ENCODE measurements at places on chromosomes 2 and 18. TPM values are rescaled to one million over a fixed set of nuclear protein-coding genes. Genes with fewer than 3 reads are reported as not detected.
A peak's percentile ranks its signal among the peaks of the same experiment; 100 is the strongest.

Gene AOX1
- total RNA-seq, result 81.4 TPM

Gene ARID5A
- 7.2 TPM for total RNA-seq

Gene TRIM54
- not detected for total RNA-seq

Gene AMER3
- total RNA-seq, result not detected

Gene IL1F10
- not detected for total RNA-seq

Gene BCL2L11
- 10.2 TPM for total RNA-seq

Gene ADD2
- total RNA-seq, result 2.5 TPM

Gene SULT1C4
- 0.26 TPM for total RNA-seq

Gene ALPP
- total RNA-seq, result not detected

Gene TMEFF2
- 0.33 TPM for total RNA-seq

DNA sequence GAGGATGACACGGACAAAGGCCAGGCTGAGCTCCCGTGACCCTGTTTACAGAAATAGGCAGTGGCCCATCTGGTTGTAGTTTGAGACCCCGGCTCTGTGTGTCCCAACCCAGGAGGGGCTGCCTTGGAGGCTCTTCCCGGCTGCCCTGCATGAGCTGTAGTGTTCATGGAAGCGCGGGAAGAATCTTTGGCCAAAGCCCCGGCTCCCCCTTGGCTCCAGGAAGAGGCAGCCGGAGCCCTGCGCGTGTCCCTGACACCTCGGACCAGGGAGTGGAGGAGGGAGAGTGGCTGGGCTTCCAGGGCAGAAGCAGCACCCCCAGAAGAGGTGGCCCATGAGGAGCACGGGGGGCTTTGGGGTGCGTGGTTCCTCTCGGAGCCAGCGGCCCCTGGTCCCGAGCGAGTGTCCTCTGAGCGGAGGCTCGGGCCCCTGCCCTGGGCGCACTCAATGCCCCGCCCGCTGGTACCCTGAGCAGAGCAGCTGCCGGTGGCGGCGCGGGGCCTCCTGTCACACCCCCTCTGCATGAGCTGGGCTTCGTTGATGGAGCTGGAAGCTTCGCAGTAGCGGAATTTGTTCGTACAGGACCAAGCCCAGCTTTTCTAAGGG, 21.7 kb downstream of the GPR35 start:
- H3K4me3 ChIP-seq, result no peak overlapping the region
- H3K36me3 ChIP-seq, result no peaks in the 10 kb centered on the region

DNA sequence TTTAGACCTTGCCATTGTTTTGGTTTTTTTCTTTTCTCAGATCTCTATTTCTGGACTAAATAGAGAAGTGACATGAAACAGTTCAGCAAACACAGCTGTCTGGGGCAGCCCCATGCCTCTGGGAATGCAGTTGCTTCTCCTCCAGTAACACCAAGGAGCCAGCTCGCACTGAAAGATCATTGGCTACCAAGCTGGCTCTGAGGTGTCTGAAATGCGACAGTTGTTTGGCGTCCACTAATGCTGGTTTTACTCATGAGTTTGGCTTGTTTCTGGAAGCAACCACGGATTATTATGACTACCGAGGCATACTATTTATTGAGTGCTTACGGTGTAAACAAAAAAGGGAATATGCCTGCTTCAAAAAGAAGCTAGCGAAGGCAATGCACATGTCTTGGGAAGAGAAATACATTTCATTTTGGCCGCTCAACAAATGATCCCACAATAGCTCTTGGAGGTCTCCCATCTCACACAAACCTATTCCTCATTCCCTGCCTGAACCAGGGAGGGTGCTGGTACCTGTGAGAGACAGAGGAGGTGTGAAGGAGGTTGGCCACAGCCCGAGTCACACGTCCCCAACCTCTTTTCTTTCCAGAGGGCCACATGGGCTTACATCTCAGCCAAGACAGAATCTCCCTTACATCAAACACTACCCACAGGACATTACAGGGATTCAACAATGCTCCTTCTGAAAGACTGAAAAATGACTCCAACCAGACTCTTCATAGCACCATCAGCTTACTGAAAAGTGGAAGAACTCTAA, 37.5 kb upstream of the NEB start:
- H3K36me3 ChIP-seq, result no peaks in the 10 kb centered on the region
- DNase-seq, result peak; percentile 95
- H3K4me3 ChIP-seq, result no peak overlapping the region
- H3K27ac ChIP-seq, result peak overlapping the region; percentile 15

DNA sequence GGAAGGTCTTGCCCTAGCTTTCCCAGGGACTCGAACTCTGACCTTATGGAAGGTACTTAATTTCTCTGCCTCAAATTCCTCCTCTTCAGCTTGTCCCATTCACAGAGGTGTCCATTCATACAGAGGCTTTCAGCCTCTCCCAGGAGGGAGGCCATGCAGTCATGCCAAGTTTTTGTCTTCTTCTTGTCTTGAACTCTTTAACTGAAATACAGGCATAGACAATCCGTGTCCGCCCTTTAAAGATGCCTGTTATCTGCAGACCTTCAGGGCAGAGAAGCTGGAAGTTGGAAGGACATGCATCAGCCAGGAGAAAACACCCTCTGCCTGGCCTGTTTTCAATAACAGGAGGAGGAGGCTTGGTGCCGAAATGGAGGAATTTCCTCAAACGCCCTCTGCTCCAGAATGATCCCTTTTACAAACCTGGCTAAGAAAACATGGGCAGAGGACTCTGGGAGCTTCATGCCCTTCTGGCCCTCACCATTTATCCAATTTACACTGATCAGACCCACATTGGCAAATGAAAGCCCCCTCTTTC, 308.3 kb downstream of the MYCN start:
- H3K4me1 ChIP-seq, result no peaks in the 10 kb centered on the region
- H3K27me3 ChIP-seq, result no peaks in the 10 kb centered on the region
- no peak overlapping the region for H3K4me3 ChIP-seq
- H3K36me3 ChIP-seq, result no peaks in the 10 kb centered on the region
- no peak for DNase-seq

DNA sequence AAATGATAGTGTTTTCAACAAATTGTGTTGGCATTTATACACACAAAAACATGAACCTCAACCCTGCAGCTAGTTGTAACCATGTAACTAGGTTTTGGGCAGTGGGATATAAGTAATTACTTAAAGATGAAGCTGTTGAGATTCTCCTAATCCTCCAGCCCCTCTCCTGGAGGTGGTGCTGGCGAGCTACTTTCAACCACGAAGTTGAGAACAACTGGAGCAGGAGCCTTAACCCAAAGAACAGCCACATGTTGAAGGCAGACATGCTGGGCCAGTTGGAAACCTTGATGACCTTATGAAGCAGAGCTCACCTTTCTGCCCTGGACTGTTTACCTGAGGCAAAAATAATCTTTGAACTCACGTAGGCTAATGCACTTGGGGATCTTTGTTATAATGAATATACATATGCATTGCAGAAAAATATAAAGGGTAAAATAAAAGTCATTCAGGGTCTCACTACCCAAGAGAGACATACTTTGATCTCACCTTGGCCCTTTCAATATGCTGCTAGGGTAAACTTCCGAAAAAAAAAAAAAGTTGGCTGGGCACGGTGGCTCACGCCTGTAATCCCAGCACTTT, 89.6 kb upstream of the NPAS2 start:
- H3K27me3 ChIP-seq, result no peaks in the 10 kb centered on the region
- H3K36me3 ChIP-seq, result no peaks in the 10 kb centered on the region
- H3K4me3 ChIP-seq, result no peak overlapping the region
- H3K27ac ChIP-seq, result no peak overlapping the region

- peaks cover 7% of the 10 kb centered on the region for H3K4me1 ChIP-seq
- H3K27me3 ChIP-seq, result no peaks in the 10 kb centered on the region
- H3K36me3 ChIP-seq, result peaks cover 2% of the 10 kb centered on the region
- H3K27ac ChIP-seq, result no peak overlapping the region
- DNase-seq, result no peak
Observed at GRCh38 chr2:46344706-46345105, 47.5 kb downstream of the EPAS1 start.

DNA sequence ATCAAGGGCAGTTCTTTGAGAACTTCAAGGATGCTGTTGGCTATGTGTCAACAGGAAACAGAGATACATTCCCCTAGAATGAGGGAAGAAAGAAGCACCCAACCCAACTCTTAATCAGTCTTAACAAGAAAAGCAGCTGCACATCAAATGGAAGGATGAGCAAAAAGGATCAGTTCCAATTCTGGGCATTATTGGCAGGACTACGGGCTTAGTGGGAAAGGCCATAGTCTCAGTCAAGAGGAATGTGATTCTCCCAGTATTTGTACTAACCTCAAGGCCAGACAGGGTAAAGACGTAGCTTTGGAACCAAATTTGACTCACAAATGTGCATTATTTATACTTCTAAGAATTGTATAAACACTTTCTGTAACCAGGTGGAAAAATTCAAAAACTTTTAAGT, 18.2 kb downstream of the BMP10 start:
- H3K4me1 ChIP-seq, result no peaks in the 10 kb centered on the region
- no peak overlapping the region for H3K4me3 ChIP-seq
- DNase-seq, result peak; percentile 21
- H3K27me3 ChIP-seq, result peaks cover 3% of the 10 kb centered on the region

DNA sequence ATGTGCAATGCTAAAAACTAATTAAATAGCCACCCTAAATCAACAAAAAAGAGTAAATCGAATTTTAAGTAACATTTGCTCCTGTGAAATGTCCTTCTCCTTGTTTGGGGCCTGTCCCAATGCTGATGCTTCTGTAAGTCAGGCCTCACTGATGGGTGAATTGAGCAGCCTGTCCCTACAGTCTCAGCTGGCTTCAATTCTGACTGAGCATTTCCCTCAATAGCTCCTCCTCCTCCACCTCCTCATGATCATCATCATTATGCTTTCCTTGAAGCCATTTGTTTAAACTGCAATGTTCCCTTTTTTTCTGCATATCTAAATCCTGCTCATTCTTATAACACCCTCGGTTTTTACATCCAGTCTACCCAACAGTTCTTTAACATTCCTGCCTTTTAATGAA, 137.2 kb upstream of the CELF4 start:
- no peak for DNase-seq
- no peak overlapping the region for H3K4me3 ChIP-seq
- no peaks in the 10 kb centered on the region for H3K36me3 ChIP-seq
- no peak overlapping the region for H3K27ac ChIP-seq

GRCh38 chr2:5587766-5588165, 104.4 kb upstream of the SOX11 start:
- H3K4me1 ChIP-seq, result no peaks in the 10 kb centered on the region
- no peak overlapping the region for H3K4me3 ChIP-seq
- H3K27me3 ChIP-seq, result no peaks in the 10 kb centered on the region
- no peak overlapping the region for H3K27ac ChIP-seq
- no peaks in the 10 kb centered on the region for H3K36me3 ChIP-seq

DNA sequence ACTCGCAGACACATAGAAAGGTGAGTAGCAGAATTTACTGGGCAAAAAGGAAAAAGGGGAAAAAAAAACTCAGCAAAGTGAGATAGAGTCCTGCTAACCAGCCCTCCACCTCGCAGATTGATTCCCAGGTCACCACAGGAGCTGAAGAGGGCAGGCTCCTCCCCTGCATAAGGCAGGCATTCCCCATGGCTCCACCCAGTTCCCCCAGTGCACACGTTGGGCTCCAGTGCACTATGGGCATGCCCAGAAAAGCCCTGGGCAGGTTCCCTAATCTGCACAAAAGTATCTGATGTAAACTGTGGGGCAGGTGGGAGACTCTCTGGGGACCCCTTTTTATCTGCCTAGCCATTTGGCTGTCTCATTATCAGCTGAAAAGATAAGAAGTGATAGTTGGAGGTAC, 461.2 kb upstream of the TMEFF2 start:
- no peak for DNase-seq
- no peaks in the 10 kb centered on the region for H3K27me3 ChIP-seq
- H3K27ac ChIP-seq, result no peak overlapping the region
- H3K4me3 ChIP-seq, result no peak overlapping the region
- H3K4me1 ChIP-seq, result no peaks in the 10 kb centered on the region

GRCh38 chr2:61906186-61906470, 654 bp downstream of the COMMD1 start:
- no peak for DNase-seq
- H3K4me3 ChIP-seq, result peak overlapping the region; percentile 87
- peak overlapping the region; percentile 58 for H3K27ac ChIP-seq
- H3K27me3 ChIP-seq, result no peaks in the 10 kb centered on the region
- no peaks in the 10 kb centered on the region for H3K4me1 ChIP-seq

DNA sequence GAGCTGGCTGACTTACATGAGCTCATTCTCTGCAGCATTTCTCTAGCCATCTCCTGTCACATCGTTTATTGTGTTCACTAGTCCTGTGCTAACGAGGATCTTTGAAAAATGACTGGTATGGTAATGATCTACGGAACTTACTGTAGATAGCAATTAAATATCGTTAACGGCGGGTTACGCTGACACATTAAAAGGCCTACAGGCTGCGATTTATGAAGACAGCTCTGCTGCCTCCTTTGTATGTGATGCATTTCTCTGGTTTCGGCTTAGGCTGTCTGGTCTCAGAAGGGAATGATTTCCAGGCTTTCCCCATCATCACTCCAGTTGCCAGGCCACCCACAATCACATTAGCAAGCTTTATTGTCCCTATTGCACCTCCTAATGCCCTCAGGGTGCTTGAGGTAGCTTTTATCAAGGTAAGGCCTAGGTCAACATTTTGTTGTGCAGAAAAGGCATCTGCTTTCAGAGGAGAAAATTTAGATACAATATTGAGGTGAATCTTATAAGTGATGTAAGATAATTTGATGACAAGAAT, 284.4 kb downstream of the SOX11 start:
- no peaks in the 10 kb centered on the region for H3K27me3 ChIP-seq
- H3K27ac ChIP-seq, result no peak overlapping the region
- no peaks in the 10 kb centered on the region for H3K36me3 ChIP-seq
- no peaks in the 10 kb centered on the region for H3K4me1 ChIP-seq

GRCh38 chr18:21896732-21897336, 156.2 kb downstream of the MIB1 start:
- H3K36me3 ChIP-seq, result no peaks in the 10 kb centered on the region
- no peaks in the 10 kb centered on the region for H3K4me1 ChIP-seq
- no peak overlapping the region for H3K27ac ChIP-seq
- no peak overlapping the region for H3K4me3 ChIP-seq

DNA sequence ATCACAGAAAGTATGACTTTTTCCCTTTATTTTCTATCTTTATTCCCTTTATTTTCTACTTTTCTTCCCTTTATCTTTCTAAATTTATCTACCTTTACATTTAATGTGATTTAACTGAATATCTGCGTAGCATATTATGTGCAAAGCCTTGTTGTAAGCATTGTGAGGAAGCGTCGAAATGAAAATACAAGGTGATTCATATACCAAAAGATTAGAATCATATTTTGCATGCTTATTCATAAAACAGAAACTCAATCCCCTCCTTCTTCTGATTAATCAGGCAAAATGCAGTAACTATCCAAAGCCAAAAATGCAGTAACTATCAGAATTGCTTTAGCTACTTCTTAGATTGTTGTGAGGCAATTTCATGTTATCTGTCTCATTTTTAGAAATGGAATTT, 393.0 kb downstream of the CDH19 start:
- no peak overlapping the region for H3K27ac ChIP-seq
- H3K4me3 ChIP-seq, result no peak overlapping the region
- no peaks in the 10 kb centered on the region for H3K36me3 ChIP-seq
- H3K4me1 ChIP-seq, result no peaks in the 10 kb centered on the region

DNA sequence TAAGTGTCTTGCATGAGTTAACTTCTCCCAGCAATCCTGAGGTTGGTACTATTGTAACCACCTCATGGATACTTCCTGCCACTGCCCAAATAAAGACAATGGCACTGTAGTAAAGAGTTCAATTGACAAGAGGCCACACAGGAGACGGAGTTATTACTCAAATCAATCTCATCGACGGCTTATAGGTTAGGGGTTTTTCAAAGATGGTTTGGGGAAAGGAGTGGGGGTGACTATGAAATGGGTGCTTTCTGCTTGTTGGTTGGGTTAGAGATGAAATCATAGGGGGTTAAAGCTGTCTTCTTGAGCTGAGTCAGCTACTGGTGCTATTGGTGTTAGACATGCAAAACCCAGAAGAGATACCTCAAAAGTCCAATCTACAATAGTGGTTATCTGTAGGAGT, 1258.0 kb upstream of the ZEB2 start:
- no peaks in the 10 kb centered on the region for H3K27me3 ChIP-seq
- no peaks in the 10 kb centered on the region for H3K36me3 ChIP-seq
- H3K4me3 ChIP-seq, result no peak overlapping the region
- no peak overlapping the region for H3K27ac ChIP-seq

Data from fibroblast of lung (primary cell).